ENCODE measurements at places on chromosomes 3 and 15.

GRCh38 chr3:117411971-117412370 lies 702.4 kb downstream of the TUSC7 start:
- no peak for DNase-seq

GRCh38 chr15:32700501-32701150 lies 17.2 kb upstream of the GREM1 start:
- no peak for DNase-seq

DNA sequence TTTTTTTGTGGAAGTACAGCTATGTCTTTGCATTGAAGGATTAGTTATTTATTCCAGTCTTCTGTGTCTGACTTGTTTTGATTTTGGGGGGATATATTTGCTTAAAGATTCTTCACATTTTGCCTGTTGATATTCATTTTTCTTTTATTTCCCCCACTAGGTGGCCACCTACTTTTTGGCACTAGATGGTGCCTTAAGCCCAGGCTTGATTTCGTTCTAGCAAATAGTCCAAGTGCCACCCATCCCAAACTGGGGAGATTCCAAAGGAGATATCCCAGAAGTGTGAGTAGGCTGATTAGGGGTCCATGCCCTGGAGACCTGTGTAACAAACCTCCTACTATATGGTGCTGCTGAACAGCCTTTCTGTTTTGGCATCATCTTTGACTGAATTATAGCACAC lies 80.0 kb upstream of the SPATA16 start:
- peak; percentile 6 for DNase-seq

- DNase-seq: no peak
Measured at GRCh38 chr15:79897701-79898113, 893 bp upstream of the MTHFS start.

- DNase-seq: no peak
Measured at GRCh38 chr3:52907497-52907896, 10.1 kb upstream of the STIMATE start.

DNA sequence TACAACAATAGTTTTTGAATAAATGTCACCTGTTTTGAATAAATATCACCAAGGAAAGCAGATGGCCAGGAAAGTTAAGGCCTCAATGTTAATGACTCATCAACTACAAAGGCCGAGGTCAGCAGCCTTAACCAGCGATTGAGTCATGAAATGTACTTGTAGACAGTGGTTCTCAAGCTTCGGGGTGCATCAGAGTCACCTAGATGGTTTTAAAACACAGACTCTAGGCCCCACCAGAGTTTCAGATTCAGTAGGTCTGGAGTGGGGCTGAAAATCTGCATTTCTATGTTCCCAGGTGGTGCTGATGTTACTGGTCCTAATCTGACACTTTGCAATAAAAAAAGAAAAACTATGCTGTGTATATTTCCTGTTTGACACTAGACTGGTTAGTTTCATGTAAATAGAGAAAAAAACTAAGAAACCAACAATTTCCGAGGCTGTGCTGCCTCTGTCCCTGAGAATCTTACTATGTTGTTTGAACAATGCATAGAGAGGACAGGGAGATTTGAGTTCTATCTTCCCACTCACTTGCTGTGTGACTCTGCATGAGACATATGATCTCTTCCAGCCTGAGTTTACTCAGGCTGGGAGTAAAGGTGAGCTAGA lies 9.8 kb downstream of the RAB27A start:
- peak; percentile 95 for DNase-seq

DNA sequence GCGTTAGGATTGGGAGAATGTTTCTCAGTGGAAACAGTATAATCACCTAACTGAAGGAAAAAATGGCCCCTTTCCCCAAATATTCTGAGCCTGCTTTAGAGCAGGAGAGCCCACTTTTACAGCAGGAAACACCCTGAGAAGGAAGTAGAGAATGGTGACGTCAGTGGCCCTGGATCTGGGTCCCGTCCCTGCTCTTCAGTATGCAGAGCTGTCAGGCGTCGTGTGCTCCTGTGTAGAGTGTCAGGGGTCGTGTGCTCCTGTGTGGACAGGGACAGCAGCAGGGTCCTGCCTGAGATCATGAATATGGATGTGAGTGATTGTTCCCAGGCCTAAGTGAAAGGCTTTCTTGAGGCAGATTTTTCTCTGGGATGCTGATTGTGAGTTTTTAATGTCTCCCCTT lies 45.2 kb downstream of the CGNL1 start:
- no peak for DNase-seq

- no peak for DNase-seq
Measured at GRCh38 chr3:197417911-197418618, 119.7 kb upstream of the DLG1 start.

GRCh38 chr3:13700889-13701288 lies 152.0 kb downstream of the FBLN2 start:
- DNase-seq: no peak

GRCh38 chr3:134922866-134923265 lies 127.8 kb downstream of the EPHB1 start:
- no peak for DNase-seq

- DNase-seq: peak; percentile 70
Measured at GRCh38 chr3:52831500-52832301, 1.2 kb upstream of the ITIH4 start.

DNA sequence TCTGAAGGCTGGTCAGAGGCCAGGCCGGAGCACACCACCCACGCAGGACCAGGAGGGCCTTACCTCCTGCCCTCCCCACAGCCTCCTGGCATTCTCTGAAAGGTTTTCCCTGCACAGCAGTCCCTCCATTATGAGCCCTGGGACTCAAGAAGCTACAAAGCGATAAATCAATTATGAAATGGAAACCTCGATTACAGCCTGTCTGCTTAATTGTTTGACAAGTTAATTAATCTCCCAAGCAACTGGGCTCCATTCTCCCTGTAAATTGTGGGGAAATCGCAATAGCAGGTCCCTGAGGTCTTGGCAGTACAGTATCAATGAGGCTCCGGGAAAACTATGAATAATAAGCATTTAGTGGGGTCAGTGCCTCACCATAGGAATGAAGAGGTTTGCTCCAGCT lies 683.5 kb downstream of the NTRK3 start:
- DNase-seq: no peak

DNA sequence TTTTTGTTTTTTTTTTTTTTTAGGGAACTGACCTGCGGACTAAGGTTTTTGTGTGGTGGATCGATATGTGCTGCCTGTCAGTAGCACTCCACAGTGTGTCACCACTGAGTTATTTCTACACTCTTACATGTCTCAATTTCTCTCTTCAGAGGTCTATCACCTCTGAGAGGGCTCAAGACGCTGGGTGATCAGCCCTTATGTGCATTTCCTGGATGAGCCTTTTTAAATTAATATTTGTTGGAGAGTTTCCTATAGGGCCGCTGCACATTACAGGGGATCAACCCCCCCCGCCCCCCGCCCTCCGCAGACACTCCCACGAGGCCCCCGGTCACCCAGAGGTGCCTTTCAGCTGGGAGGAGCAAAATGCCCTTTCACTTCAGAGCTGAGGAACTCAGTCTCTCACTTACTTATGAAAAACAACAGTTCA lies 34.5 kb upstream of the AP4E1 start:
- no peak for DNase-seq

DNA sequence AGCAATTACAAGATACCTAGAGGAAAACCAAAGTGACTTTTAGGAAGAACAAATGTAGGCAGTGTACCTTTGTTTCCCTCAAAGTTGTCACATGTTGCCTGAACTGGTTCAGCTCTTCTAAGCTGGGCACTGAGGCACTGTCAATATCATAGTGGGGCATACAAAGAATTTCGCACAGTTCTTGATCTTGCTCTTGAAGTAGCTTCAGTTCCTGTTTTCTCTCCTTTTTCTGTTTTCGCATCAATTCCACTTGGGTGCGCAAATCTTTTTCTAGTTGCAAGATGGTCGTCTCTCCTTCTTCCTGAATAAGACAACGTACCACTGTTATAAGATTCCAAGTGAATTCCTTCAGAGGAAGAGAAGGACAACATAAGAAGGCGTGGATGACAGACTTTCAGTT lies 12.7 kb downstream of the PRC1 start:
- no peak for DNase-seq

- DNase-seq: peak; percentile 71
Measured at GRCh38 chr3:170355738-170356595, 1.5 kb upstream of the SKIL start.

DNA sequence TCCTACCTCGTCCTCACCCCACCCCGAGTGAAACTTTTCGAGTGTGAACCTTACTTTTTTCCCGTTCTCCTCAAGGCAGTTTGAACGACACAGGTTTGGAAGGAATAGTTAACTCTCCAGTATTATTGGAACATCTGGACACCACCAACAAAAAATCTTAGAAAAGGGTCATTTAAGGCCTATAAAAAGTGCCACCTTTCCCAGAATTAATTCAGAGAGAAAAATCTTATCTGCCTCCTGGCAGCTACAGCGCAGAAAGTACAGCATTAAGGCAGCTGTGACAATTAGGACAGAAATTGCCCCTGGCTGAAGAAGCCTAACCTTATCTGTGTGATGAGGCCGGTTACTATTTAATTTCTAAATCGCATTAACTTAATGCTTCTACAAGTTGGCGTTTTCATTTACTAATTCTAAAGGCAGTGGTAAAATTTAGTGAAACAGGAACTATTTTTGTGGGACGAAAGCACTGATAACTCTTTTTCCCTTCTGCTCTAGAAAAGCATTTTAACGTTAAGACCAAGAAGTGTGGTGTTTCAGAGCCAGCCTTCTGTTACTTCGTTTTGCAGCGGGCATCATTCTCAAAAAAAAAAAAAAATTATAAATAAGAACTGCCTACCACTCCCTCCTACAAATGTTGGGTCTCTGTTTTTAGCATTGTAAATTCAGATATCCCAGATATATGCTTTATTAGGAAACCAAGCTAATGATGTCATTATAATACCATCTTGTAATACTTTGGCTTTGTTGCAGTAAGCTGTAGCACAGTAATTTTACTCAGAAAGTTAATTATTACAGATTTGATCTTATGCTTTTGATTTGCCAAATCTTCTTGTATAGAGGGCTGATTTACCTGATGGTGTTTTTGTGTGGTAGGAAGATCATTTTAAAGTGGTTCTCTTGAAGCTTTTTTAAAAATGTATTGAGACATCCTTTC lies 1.4 kb downstream of the ATP11B start:
- no peak for DNase-seq

- no peak for DNase-seq
Measured at GRCh38 chr15:51289290-51289689, 49.1 kb downstream of the CYP19A1 start.

- DNase-seq: peak; percentile 81
Measured at GRCh38 chr3:58824285-58824684, 157.7 kb upstream of the FAM3D start.

- no peak for DNase-seq
Measured at GRCh38 chr3:18411541-18411940, 13.6 kb downstream of the SATB1 start.

DNA sequence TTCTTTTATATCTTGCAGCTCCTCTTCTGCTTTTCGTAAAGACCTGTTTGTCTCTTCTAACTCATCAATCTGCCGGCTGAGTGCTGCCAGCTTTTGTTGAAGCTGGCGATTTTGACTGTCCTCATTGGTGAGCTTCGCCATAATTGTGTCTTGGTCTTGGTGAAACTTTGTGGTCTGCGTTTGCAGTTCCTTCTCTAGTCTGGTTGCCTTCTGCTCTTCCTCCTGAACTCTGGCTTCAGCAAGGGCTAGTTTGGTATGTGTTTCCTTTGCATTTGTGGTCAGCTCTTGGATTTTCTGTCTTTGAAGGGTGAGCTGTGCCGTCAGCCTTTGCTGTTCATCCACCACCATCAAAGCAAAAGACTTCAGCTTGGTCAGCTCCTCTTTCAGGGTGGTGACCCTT lies 32.9 kb downstream of the CMSS1 start:
- no peak for DNase-seq

DNA sequence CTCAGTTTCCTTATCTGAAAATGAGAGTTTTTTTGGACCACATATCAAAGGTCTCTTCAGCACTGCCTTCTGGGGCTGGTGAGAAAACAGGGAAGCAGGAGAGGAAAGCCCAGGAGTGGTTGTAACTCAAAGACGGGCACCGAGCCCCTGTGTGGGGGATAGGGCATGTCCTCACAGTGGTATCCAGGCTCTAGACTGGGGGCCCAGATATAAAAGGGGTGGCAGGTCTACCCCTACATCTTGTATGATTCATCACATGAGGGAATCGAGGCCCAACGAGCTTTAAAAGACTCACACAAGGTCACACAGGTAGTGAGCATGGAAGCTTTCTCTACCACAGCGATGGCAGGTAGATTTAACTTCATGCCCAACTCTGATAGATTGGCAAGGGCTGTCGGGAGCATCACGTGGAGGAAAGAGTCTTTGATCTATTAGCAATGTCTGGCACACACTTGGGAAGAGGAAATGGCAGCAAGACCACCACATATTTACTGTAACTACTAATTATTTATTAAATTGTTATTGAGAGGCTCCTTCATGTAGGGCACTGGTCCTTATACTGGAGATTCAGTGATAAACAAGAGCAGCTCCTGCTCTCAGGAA lies 4.1 kb upstream of the EPHB3 start:
- no peak for DNase-seq

DNA sequence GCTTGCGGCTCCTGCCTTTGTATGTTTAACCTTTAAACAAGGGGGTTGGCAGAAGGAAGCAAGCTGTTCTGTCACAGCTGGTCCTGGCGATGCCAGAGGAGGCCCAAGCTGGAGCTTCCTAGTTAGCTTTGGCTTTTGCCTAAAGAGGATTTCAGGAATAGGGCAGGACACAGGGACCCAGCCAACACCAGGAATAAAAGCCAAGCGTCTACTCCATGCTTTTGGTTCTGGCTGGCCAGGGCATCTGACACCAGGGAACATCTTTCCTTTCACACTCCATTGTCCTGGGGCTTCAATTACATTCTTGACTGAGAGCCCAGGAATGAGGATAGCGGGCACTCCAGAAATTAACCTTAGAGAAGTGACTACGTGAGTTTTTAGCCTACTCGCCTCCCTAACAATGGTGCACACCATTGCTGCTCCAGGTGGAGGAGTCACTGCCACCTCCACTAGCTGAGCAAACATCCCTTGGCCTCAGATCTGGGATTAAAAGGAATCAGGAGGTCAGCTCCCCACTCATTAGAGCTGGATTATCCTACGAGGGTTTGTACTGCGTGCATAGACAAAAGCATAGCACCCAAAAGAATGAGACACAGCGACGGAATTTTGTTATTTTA lies 38.2 kb downstream of the TPM1 start:
- DNase-seq: no peak

DNA sequence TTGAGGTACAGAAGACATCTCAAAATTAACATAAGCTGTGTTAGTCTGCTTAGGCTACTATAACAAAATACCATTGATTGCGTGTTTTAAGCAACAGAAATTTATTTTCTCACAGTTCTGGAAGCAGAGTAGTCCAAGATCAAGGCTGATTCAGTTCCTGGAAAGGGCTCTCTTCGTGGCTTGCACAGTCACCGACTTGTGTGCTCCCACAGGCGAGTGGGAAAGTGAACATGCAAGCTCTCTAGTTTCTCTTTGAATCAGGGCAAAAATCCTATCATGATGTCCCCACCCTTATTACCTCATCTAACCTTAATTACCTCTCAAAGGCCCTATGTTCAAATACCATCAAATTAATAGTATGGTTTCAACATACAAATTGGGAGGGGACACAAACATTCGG lies 505.9 kb downstream of the ZIC1 start:
- no peak for DNase-seq

DNA sequence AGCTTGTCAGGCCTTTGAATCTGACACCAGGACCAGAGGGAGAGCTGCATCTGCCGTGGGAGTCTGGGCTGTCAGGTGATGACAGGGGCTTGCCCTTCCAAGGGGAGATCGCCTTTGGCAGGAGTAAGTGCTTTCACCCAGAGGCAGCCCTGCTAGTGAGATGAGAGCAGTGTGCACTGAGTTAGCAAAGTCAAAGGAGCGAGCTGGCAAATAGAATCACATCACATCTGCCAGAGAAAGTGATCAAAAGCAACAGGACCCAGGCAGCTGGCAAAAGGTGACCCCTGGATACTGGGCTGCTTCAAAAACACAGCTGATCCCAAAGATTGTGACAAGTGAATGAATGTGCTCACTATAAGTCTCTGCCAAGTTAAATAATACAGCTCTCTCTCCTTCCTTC lies 36.1 kb upstream of the PYDC2 start:
- DNase-seq: no peak

Measured in cardiac fibroblast (primary cell).